Uterine smooth muscle cell (primary cell): ENCODE measurements at places on chromosomes 7 and 10. TPM values are rescaled to one million over a fixed set of nuclear protein-coding genes. Genes with fewer than 3 reads are reported as not detected.

ZCCHC24 gene
- 19.6 and 23.2 TPM in 2 replicates for total RNA-seq

CNPY1 gene
- not detected in 2 replicates for total RNA-seq

PIP gene
- not detected in 2 replicates for total RNA-seq

KIAA1549 gene
- total RNA-seq, result 1.5 and 2.4 TPM in 2 replicates

CYP26C1 gene
- total RNA-seq, result 0.12 TPM in 1 of 2 replicates, not detected in the other

FAM237B gene
- total RNA-seq, result 0.12 and 0.22 TPM in 2 replicates

SEC61A2 gene
- 11.5 and 17.9 TPM in 2 replicates for total RNA-seq

LGI1 gene
- total RNA-seq, result not detected in 2 replicates

TMEM236 gene
- 0.11 and 0.12 TPM in 2 replicates for total RNA-seq

TRIM74 gene
- not detected in 2 replicates for total RNA-seq

CACNB2 gene
- 0.33 and 0.75 TPM in 2 replicates for total RNA-seq

AGR2 gene
- under 0.01 TPM in 1 of 2 replicates, not detected in the other for total RNA-seq

TRIM50 gene
- total RNA-seq, result not detected in 2 replicates

ARPC1A gene
- total RNA-seq, result 327 and 334 TPM in 2 replicates

NUDT1 gene
- 31.1 and 42.7 TPM in 2 replicates for total RNA-seq

CBX3 gene
- 138 and 180 TPM in 2 replicates for total RNA-seq

JCAD gene
- total RNA-seq, result 1.4 and 2.5 TPM in 2 replicates

PRKG1 gene
- total RNA-seq, result 26.3 and 38.7 TPM in 2 replicates

EBF3 gene
- 0.12 and 1.3 TPM in 2 replicates for total RNA-seq

HHEX gene
- total RNA-seq, result 0.62 and 0.66 TPM in 2 replicates

HOXA10 gene
- 12.6 and 14.5 TPM in 2 replicates for total RNA-seq

SSBP1 gene
- total RNA-seq, result 127 and 211 TPM in 2 replicates

SLIT1 gene
- under 0.01 and 0.11 TPM in 2 replicates for total RNA-seq

DNAH11 gene
- total RNA-seq, result under 0.01 and 1.00 TPM in 2 replicates

TYSND1 gene
- 12.1 and 13.5 TPM in 2 replicates for total RNA-seq

SEMA3D gene
- total RNA-seq, result 13.4 and 20.9 TPM in 2 replicates

ADCYAP1R1 gene
- total RNA-seq, result not detected in 2 replicates

CPA2 gene
- not detected in 2 replicates for total RNA-seq

JAZF1 gene
- 12.0 and 21.4 TPM in 2 replicates for total RNA-seq

HOXA11 gene
- 12.4 and 17.5 TPM in 2 replicates for total RNA-seq

EN2 gene
- not detected in 2 replicates for total RNA-seq

WEE2 gene
- not detected in 2 replicates for total RNA-seq

DEPP1 gene
- 0.44 and 2.0 TPM in 2 replicates for total RNA-seq

GATA3 gene
- total RNA-seq, result not detected in 2 replicates
